ENCODE measurements at places on chromosomes 1 and 21.

GRCh38 chr1:99650773-99651437 lies 5.0 kb downstream of the PALMD start:
- DNase-seq, result peak; percentile 75

- DNase-seq, result no peak
These were observed 236.1 kb downstream of the C1orf94 start for GRCh38 chr1:34412598-34413370.

- DNase-seq, result no peak
These were observed 27.9 kb downstream of the ARHGEF16 start for GRCh38 chr1:3482378-3482849.

- DNase-seq, result no peak
These were observed 162.5 kb downstream of the RWDD3 start for GRCh38 chr1:95396557-95396956.

DNA sequence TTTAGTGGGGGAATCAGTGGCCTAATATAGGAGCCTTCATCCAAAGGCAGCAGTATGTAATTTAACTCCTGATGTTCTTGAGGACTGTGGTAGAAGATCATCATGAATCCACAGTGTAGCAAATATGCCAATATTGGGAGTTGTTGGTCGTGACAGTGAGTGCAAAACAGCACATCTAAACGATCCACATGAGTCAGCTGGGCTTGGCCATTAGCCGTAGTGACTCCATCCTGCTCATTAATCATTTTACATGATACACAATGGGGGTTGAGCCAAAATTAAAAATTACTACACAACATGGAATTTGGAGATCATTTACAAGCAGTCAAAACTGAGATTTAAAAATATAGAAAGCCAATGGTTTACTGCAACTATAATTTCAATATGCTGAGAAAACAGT lies 653.9 kb upstream of the CAMK1G start:
- peak; percentile 58 for DNase-seq

GRCh38 chr1:94244816-94245215 lies 7.4 kb upstream of the ARHGAP29 start:
- no peak for DNase-seq

DNA sequence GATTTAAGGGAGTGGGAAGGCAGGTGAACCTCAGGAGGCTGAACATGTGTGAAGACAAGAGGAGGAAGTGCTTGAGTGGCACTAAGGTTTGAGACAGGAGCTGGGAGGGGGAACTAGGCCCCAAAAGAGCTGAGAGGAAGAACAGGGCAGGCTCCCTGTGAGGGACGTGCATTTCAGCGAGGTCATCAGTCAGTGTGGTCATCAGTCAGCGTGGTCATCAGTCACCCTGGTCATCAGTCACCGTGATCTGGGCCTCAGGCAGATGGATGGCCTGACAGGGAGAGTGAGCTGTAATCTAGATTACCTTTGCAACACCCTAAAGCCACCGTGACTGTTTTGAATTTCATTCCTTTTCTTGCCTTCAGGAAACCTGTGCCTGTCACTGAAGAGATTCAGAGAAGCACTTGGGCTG lies 29.1 kb downstream of the VTCN1 start:
- peak; percentile 8 for DNase-seq

- peak; percentile 8 for DNase-seq
These were observed 51.9 kb upstream of the DMRTA2 start for GRCh38 chr1:50474859-50475809.

All from fibroblast of lung (primary cell).